Epithelial cell of esophagus (primary cell): ENCODE measurements at places on chromosomes 2 and 18.
A peak's percentile ranks its signal among the peaks of the same experiment; 100 is the strongest.

DNA sequence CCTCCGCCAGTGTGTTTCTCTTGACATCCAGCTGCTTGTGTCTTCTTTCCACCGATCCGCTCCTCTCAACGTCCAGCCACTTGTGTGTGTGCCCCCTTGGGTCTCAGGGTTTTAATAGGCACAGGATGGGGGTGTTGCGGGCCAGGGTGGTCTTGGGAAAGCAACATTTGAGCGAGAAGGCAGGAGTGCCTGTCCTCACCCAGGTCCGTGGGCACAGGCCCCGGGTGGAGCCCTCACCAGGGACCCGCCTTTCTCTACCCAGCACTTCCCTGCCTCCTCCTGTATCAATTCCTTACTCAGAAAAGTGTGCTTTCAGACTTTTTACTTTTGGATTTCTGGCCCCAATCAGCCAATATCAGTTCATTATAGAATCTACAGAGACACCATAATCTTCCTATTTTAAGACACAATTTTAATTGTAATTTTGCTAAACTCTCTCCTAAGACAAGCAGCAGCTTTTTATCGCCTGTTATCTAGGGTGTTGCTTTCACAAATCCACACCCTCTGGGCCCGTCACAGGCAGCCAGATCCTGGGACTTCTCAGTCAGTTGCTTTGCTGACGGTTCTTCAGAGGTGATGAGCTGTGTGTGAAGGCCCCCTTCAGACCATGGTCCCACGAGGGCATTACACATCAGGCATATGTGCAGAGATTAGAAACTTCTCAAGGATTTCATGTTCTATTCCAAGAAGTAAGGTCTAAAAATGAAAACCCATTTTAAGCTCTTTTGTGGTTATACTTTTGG is 96.0 kb upstream of the FHL2 start:
- DNase-seq = no peak

DNA sequence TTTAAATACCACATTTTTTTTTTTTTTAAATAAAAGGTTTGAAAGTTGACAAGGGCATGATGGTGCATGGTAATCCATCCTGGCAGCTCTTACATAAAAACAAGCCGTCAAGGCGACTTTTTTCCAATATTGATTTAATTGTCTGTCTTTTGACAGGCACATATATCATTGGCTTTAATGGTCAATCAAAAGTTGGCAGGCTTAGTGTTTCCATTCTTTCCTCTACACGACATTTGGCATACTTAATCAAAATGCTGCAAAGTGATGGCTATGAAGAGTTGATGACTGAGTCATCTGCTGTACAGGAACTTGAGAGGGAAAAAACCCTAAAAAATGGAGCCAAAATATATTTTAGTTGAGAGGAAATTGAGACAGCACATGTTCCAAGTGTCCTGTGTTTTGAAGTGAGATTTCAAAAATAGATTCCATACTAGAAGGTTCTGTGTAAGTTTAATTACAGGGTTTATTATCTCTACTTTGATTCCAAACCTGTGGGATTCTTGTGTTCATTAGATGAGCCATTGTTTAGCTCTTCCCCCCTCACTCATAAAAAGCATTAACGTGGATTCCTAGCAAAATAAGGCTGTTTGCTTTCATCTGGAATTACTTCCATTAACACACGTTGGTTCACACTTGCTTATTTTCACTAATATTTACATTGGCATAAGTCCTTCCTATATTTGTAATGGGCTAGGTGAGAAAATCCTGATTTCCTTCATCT is 3.2 kb downstream of the TSHZ1 start:
- peak; percentile 4 for DNase-seq

DNA sequence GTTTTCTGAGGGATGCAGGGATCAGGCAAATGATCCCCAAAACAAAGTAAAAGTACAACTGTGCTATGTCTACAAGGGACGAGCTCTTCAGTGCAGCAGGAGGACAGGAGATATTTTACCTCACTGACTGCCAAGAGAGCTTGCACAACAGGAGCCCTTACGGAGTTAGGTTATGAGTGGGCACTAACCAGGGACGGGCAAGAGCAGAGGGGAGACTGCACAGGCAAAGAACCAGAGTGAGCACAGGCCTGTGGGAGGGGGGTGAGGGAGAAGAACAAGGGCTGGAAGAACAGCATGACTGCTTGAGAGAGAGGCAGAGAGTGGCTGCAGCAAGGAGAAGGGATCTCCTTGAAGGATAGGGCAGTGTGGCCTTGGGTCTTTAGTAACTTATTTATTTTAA is 101.1 kb upstream of the PID1 start:
- no peak for DNase-seq

- no peak for DNase-seq
Observed at GRCh38 chr2:24875272-24875671, 44.8 kb downstream of the ADCY3 start.

DNA sequence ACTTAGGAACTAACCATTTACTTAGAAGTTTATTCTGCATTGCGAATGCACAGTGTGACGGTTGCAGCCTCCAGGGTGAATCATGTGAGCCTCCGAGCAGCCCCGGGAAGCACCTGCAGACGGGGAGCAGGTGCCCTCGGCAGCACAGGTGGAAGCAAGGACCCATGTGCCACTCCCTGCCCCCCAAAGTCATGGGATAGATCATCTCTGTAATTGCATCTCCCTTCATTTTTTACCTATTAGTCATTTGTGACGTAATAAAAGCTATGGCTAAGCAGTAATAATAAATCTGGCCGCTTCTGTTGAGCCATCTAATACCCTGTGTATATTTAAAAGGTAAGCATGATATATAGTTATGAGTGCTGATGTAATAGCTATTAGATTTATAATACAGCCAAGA is 97.2 kb downstream of the PTGR3 start:
- DNase-seq = peak; percentile 2

DNA sequence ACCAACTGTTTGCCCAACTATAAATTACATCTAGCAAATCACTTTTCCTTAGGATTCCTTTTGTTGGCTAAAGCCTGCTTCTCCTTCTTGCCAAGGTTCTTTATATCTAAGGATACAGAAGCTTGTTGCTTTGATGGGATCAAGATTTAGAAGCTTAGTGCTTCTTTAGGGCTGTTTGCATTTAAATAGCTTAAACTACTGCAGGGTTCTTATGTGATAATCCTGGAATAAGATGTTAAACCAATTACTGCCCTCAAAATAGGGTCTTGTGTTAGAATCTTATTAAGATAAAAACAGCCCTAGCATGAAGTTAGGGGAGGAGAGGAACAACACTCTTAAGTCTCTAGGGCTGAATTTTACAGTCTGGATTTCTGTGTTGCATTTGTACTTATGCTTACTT is 64.2 kb downstream of the KIF5C start:
- DNase-seq = no peak

- DNase-seq = no peak
Observed at GRCh38 chr2:204888222-204888621, 342.9 kb downstream of the PARD3B start.

GRCh38 chr2:151775057-151775740 is 40.9 kb upstream of the NEB start:
- no peak for DNase-seq

DNA sequence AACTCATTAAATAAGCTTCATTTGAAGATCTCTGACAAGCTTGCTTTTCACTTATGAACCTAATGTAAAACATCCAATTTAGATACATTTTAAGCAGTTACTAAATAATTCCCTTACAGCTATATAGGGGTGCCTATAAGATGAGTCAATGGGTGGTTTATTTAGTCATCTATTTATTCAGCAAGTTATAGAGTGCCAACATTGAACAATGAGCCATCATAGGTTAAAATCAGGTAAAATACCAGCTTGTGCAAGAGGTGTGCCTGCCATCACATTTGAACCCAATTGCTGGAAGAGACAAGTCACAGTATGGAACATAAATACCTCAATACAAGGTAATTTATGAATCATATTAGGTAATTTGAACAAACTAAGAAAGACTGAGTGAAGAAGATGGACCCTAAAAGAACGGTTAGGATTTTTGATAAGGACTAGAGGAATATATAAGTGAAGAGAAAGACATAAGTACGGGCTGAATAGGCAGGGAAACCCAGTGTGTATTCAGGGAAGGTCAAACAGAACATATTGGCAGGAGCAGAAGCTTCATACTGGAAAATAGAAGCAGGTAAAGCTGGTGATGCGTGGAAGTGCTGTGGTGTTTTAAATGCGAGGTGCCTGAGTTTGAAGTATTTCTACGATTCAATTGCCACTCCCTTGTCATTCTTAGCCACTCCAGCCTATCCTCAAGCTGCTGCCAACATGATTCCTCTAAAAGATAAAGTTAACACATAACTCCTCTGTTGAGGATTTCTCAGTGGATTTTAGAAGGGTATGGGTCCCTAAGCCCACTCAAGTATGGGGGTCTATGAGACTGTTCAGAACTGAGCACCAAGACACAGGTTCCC is 18.9 kb upstream of the STAT4 start:
- DNase-seq = peak; percentile 96

DNA sequence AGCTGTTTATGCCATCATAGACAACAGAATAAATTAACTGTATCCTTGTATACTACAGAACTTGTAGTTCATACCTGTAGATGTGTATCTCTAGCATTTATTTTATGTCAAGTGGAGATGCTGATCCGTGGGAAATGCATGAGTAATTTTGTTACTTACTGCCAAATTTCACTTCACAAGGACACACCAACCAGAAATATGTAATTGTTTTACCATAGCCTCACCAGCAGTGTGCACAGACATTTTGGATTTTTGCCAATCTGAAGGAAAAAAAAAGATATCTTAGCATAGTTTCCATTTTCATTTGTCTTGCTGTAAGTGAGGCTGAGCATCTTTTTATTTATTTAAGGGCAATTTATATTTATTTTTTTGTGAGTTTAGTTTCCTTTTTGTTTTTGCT is 265.1 kb upstream of the OSR1 start:
- peak; percentile 83 for DNase-seq

DNA sequence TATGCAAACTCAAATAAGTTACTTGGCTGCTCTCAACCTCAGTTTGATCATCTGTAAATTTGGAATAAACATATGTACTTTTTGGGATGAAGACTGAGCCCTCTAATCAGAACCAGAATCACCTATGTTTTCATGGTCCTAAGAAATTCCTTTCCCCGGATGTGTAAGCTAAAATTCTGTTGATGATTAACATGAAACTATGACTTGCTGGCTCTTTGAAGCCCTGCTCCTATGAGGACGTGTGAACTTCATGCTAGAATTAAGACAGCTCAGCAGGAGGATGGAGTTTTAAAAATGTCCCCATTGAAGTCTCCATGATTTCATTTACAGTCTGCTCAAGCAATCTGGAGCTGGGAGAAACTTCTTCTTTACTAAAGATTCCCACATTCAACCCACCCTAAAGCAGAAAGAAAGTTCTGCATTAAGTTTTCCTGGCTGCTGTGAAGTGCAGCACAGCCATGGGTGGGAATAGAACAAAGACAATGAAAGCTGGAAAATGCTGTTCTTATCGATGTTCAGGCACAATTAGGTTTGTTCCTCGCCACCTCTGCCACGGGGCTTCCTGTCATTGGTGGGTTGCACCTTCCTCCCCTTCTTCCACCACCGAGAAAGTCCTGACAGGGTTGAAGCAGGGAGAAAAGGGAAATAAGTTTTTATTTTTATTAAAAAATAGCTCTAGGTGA is 50.9 kb downstream of the ADCYAP1 start:
- DNase-seq = no peak

- DNase-seq = peak; percentile 85
Observed at GRCh38 chr2:31467426-31467825, 52.9 kb upstream of the XDH start.

DNA sequence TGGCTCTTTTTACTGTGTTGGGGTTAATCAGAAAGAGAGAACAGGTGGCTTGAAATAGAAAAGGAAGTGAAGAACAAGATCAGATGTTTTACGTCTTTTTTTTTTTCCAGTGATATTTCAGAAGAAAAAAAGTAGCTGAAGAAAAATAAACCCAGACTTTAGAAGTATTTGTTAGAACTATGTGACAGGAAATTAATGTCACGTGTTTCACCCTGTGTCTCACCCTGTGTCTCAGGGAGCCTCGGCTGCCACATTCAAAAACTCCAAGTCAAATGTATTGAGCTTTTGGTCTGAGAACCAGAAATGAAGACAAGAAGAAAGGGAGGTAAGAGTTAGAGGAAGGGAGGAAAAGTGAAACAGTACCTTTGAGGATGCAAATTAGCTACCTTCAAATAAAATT is 38.0 kb downstream of the AKAIN1 start:
- no peak for DNase-seq

- no peak for DNase-seq
Observed at GRCh38 chr2:130373808-130374365, 18.0 kb downstream of the PTPN18 start.

GRCh38 chr2:197198890-197199289 is 111.7 kb downstream of the ANKRD44 start:
- no peak for DNase-seq

DNA sequence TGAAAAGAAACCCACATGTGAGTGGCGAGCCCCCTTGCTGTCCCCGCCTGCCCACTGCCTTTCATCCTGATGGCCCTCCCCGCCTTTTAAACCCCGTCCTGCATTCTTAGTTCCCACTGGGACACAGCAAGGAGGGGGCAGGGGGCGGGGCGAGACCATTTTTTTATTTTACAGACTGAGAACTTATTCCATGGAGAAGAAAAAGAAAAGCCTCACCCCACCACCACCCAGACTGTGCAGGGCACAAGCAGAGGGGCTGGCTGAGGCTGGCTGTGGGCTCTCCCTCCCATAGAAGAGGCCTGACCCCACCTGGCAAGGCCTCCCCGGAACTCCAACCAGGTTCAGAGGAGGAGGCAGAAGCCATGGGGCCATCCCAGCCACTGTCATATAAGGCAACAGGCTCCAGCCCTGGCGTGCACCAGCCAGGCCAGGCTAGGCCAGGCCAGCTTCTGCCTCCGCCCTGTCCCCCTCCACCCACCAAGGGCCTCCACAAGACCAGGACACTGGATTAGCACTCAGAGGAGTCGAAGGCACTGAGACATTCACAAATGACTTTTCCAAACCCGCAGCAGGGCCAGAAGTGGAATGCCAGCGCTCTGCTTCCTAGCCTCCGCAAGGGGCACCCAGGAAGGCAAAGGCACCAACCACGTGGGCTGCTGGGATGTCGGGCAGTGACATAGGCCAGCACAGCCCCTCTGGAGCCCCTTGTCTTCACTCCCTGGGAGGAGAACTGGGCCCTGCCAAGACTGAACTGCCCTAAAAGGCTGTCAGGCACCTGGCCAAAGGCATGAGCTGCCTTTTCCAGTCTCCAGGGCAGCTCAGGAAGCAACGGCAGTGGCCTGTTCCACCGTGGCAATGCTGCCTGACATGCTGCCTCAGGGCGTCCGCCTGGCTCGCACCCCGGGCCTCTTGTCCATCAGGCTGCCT is 37.5 kb upstream of the SEMA4C start:
- DNase-seq = no peak

DNA sequence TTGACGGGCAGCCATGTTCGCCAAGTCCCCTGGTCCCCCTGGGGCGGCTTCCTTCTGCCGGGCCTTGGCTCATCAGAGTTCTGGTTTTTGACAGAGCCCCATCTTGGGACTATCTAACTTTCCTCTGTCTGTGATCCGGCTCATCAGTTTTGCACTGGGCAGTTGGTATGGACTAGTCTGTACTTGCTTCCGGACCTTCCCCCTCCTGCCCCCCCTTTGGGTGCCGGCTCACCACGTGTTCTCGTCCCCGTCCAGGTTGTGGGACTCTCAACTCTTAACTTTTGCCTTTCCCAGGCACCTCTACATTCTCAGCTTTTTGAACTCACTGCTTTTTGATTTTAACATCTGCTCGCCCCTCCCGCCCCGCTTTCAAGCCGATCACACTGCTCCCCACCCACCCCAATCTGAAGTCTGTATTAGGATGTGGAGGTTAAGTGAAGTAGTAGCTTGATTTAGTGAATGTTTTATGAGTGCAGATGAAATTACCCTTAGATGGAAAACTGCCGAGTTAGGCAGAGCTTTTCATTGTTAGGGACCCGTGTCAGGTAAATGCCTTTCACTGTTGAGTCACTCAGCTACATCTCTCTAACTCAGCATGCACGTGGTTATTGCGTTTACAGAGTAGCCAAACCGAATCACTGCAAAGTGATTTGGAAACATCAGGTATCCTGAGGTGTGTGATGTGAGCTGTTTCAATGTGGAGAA is 874 bp downstream of the WDR43 start:
- DNase-seq = peak; percentile 92
